ENCODE measurements at places on chromosomes 2 and 18. TPM values are rescaled to one million over a fixed set of nuclear protein-coding genes. Genes with fewer than 3 reads are reported as not detected.

GRCh38 chr18:6731222-6731596, 1.7 kb downstream of the ARHGAP28 start:
- peak; percentile 69 for DNase-seq

Gene CNOT9
- total RNA-seq: 32.5 TPM

DNA sequence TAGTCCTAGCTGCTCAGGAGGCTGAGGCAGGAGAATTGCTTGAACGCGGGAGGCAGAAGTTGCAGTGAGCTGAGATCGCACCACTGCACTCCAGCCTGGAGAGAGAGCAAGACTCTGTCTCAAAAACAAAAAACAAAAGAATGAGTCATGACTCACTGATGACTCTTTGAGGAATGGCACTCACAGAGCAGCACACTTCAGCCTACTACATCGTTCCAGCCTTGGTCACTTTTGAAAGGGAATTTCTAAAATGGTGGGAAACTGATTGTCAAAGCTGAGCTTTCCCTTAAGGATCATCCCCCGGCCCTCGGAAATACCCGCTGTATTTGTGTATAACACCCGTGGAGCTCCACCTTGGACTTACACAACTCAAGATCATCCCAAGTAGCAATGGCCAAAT, 217.3 kb upstream of the HS6ST1 start:
- no peak for DNase-seq

DNA sequence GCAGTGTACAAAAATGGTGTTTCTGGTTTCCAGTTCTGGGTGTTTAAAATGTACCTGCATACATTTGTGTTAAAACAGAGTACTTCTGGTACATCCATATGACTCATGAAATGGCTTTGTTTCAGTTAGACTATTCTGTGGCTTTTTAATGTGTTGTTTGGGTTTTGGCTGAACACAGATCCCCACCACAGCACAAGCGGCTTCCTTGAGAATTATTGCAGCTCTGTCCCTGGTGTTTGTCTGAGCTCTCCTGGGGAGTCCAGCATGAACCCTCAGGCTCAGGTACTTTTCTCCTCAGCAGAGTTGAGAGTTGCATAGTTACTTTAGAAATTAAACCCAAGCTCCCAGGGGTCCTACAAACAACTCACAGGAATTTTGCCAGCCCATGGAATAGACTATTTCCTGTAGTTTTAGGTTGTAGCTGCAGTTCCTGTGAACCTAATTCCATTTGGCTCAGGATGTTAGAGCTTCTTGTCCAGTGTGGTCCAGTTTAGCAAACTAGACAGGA, 64.8 kb upstream of the EML6 start:
- no peak for DNase-seq

DNA sequence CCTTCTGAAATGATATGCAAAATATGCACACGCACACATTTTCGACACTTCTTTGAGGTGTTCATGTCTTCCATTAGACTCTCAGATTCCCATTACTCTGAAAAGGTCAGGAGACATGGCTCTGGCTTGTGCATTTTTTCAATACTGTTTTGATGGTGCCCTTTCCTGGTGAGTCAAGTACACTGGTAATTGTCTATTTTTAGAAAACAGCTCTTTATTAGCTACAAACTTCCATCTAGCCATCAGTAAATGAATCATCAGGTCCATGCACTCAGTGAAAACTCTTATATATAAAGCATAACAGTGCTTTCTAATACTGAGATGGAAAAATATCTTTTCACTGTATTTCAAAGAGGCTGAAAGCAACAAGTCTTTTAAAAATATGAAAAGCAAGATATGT, 194.9 kb downstream of the GALNT1 start:
- DNase-seq: no peak

GRCh38 chr2:70907130-70908057, 28.3 kb upstream of the ATP6V1B1 start:
- no peak for DNase-seq

Gene TUBA4A
- 35.7 TPM for total RNA-seq

DNA sequence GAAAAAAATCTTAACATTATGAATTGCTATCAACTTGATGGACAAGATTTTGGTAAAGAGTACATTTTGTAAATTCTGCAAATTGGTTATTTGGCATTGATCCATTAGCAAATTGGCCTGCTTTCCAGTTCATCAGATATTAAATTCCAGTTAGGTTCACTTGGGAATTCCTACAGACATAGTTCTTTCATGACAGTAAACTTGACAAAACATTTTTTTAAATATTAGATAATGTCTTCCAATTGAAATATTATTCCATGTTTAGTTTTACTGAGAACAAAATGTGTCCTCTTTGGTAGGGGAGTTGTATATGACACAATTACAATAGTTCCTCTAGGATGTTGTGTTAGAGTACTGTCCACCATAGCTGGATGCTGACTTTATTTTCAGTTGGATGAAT, 141.9 kb downstream of the LCLAT1 start:
- no peak for DNase-seq

- DNase-seq: no peak
Observed at GRCh38 chr2:232981767-232982360, 31.2 kb downstream of the NGEF start.

DNA sequence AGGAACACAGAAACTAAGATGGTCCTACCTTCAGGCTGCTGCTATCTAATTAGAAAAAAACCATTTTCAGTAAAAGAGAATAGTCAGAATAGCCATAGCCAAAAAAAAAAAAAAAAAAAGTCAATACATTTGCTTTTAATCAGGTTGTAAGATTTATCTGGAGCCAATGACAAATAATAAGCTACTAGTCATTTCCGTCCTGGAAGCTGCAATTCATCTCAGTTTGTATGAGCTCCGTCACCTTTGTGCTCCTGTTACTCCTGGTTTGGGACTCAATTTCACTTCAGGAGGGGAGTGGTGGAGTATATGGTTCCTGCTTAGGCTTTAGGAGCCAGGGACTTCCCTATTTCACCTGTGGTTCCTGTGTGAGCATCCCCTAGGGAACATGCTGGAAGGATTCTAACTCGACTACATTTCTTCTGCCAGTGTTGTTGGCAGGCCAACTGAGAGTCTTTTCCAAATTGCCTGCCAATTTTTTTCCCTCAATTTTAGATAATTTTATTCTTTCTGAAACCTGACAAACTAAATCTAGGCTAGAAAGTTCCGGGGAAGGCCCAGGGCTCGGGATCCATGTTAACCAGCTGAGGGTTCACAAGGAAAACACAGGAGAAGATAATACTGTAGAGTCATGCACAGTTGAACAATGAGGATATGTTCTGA, 481.8 kb downstream of the DLGAP1 start:
- DNase-seq: no peak

Gene TMEM247
- not detected for total RNA-seq

- peak; percentile 88 for DNase-seq
Observed at GRCh38 chr2:221572219-221572820, at the start of gene EPHA4. EPHA4 (minus strand) TSS chr2:221572304; CDS start chr2:221572248, 56 bp downstream.
